HEK293T (cell line): ENCODE measurements at places on chromosomes 4 and X.
A peak's percentile ranks its signal among the peaks of the same experiment; 100 is the strongest.

- no peak for DNase-seq
These were observed 55.3 kb downstream of the TMPRSS11F start for GRCh38 chr4:68074397-68074796.

DNA sequence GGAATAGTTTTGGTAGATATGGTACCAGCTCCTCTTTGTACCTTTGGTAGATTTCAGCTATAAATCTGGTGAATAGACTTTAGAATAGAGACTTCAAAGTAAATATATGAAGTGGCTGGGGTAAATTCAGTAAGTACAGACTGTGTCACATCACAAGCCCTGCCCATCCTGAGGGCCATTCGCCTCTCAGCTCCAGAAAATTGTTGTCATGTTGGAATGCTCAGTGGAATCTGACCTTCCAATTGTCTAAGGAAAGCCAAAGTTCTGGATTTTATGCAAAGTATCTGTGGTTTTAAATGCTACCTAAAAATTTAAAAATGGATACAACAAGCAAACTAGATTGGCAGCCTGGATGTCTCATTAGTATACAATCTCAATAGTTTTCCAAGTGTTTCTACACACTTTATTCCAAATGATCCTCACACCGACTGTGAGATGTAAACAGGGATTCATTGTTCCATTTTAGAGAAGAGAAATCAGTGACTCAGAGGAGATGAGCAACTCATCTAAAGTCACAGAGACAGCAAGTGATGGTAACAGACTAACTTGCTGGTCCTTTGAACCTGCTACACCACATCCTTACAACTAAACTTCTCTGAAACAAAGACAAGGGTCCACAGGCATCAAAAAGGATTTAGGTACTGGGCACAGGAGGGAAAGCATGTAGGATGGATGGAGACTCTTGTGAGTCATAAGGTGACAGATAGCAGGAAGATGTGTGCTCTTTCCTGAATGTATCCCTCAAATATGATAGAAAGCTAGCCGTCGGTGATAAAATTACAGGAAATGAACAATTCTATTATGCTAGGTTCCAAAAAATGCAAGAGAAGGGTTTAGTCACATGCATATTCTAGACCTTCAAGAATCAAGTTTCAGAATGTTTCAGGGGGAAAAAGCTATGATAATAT lies 127.3 kb downstream of the ATP10D start:
- no peak for DNase-seq

GRCh38 chr4:38489011-38489861 lies 174.8 kb upstream of the KLF3 start:
- DNase-seq = no peak

DNA sequence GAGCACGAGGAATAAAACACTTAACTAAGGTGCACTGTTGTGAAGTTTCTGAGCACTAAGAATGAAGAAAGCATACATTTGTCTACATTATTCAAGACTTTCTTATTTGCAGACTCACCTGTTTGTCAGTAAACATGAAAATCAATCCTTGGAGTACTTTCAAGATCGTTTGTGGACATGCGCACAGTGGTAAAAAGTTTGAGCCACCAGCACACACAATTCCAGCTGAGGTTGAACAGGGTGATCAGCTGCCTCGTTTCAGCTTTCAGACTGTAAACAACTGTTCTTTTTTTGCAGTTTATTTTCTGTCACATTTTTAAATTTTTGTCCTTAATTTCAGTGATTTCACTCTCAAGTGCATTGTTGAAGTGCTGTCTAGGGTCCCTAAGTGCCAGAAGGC lies 143.8 kb upstream of the VCX2 start:
- DNase-seq = no peak

DNA sequence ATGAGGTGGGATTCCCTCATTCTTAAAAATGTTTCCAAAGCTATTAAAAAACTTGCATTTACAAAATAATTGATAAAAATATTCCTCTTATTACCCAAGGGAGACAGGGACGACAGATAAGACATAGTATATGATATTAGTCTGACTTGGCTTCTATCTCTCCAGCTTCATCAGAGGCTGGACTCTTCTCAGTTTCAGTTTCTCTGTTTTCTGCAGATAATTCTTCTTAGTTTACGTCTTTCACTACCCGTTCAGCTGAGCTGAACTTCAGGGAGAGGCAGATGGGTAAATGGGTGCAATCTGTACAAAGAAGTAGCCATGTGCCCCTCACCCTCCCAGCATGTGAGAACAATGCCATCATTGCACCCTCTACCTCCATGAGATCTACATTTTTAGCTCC lies 214.0 kb upstream of the SLIT2 start:
- no peak for DNase-seq

DNA sequence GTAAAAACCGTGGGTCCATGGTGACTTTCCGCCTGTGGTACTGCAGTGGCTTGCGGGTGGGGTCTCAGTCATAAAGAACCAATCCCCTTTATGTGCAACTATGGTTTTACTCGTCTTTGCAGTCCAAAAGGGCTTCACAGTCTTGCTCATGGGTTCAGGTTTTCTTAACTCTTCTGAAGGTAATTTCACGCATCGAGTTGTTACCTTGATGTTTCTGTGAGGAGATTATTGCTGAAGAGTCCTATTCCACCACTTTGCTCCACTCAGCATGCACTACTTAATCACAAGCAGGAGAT lies 41.5 kb downstream of the F8 start:
- peak; percentile 8 for DNase-seq

DNA sequence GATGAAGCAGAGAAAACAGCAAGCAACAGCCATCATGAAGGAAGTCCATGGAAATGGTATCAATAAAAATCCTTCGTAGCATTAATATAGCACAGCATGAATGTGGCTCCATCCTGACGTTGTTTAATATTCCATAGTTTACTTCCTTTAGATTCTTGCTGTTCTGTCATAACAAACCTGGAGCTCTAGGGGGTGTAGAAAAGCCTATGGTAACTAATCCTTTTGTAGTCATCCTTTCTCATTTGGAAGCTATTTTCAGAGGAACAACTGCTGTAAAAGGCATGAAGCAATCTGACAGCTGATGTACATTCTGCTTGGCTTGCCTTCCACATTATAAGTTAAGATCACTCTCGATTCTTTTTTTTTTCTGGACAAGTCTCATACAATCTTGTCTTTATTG lies 914 bp downstream of the MYOZ2 start:
- DNase-seq = no peak

GRCh38 chrX:16867947-16868346 lies 2.2 kb downstream of the RBBP7 start:
- no peak for DNase-seq

DNA sequence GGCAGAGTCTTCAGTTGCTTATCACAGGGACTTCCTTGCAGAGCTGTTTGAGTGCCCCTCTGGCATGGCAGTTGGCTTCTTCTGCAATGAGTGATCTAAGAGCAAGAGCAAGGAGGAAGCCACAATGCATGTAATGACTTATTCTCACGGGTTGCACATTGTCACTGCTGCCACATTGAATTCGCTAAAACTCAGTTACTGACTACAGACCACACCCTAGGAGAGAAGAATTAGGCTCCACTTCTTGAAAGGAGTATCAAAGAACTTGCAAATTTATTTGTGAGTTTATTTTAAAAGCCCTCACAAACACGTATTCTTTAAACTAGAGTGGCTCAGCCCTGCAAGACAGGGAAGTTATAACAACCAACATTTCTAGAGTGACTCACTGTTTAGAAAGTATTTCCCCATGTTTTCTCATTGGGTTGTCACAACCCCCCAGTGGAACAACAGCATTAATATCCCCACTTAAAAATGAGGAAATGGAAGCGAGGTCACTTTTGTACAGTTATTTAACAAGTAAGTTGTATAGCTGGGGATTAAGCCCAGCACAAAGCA lies 32.4 kb upstream of the RBPJ start:
- no peak for DNase-seq
